ENCODE measurements at places on chromosomes 16 and 17.

- no peak for DNase-seq
Observed at GRCh38 chr17:48487221-48487620, 43.6 kb downstream of the HOXB1 start.

- peak; percentile 78 for DNase-seq
Observed at GRCh38 chr17:5418858-5419355, 555 bp downstream of the NUP88 start.

DNA sequence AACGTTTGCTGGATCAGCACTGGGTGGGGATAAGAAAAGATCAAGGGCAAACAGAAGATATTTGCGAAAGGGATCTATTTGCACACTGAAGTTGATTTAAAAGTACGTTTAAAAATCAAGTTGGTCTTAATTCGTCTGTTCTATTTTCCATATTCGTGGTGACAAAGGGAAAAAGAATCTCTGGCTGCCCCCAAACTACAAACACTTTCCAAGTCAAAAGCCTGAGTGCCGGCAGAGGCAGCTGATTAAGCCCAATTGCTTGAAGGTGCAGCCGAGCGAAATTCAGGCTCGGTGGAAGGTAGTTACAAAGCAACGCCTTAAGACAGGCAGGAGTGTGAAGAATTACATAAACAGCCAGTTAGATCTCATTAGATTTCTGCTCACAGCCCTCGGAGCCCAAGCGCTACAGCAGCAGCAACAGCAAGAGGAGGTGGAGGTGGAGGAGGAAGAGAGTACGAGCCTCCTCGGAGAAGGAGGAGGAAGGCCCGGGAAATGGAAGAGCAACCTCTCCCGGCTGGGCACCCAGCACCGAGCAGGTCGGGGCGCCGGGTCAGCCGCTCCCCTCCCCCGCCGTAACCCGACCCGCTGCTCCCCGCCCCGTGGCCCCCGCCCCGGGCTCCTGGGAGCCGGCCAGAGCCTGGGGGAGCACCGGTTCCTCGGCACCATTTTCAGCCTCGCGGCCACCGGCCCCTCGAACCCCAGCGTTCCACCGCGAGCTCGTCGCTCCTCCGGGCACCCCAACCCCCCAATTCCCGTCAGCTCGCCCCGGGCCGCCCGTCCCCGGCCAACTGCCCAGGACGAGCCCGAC, 890 bp downstream of the TOB1 start:
- DNase-seq, result no peak

GRCh38 chr17:69608808-69609472, 194.4 kb downstream of the MAP2K6 start:
- peak; percentile 69 for DNase-seq

GRCh38 chr16:65618931-65619330, 497.1 kb upstream of the CDH11 start:
- DNase-seq, result no peak

- DNase-seq, result no peak
Observed at GRCh38 chr17:56835264-56835585, 1.3 kb downstream of the DGKE start.

DNA sequence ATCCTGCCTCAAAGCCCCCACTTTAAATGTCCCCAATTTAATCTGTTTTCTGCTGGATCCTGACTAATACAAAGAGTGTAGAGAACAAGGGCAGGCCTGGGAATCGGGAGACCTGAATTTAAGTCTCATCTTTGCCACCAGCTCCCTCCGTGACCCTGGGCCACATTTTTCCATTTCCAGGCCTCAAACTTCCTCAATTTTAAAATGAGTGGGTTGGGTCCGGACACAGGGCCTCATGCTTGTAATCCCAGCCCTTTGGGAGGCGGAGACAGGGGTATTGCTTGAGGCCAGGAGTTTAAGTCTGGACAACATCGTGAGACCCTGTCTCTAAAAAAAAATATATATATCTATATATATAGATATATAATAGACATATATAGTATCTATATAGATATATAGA, 61.4 kb downstream of the SRL start:
- DNase-seq, result no peak

GRCh38 chr16:22864375-22864774, 50.4 kb downstream of the HS3ST2 start:
- DNase-seq, result no peak

GRCh38 chr16:21339941-21340340, 61.9 kb upstream of the CRYM start:
- no peak for DNase-seq

DNA sequence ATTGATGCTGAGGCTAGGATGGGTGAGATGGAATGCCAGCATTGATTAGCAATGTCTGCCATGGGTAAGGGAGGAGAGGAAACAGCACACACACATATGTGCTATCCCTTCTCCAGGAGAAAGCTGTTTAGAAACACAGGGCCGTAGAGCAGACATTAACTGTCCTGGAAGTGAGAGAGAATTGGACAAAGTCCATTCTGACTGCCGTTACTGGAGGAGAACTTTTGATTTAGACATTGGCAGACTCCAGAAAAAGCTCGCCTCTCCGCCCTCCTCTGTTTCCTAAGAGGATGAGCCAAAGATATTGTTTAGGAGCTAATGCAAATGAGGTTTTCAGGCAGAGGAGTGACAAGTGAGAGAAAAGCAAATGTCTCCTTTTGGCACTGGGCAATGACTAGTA, 237.0 kb downstream of the HAPSTR1 start:
- DNase-seq, result no peak

- no peak for DNase-seq
Observed at GRCh38 chr16:64950731-64951130, 171.1 kb downstream of the CDH11 start.

- DNase-seq, result no peak
Observed at GRCh38 chr16:15682105-15682570, 32.1 kb downstream of the NDE1 start.

DNA sequence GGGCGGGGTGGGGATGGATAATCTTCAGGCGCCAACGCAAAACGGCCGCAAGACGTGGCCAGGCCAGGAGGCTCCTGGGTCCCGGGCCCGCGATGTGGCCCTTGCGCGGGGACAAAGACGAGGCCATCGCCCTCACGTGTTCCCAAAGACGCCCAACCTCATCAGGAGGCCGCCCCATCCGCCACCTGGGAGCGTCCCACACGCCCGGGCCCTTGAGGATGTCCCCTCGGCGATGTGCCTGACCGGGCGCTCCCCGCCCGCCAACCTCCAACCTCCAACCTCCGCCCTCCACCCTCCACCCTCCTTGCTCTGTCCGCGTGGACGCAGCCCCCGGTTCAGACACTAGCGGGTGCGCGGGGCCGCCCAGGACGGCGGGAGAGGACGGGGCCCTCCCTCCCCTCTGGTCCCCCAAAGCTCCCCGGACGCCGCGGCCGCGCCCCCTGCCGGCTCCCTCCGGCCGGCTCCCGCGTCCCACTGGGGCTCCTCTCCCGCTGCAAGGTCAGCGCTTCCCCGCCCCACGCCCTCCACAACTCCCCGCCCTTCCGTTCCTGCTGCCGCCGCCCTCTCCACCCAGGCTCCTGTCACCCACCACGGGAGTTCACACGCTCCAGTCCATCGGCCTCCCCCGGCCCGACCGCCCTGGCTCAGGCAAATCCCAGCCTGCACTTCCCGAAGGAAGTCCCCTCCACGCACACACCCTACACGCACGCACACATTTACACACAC, 250.8 kb upstream of the RPL38 start:
- no peak for DNase-seq

- no peak for DNase-seq
Observed at GRCh38 chr17:30357476-30357875, 21.3 kb upstream of the CPD start.

DNA sequence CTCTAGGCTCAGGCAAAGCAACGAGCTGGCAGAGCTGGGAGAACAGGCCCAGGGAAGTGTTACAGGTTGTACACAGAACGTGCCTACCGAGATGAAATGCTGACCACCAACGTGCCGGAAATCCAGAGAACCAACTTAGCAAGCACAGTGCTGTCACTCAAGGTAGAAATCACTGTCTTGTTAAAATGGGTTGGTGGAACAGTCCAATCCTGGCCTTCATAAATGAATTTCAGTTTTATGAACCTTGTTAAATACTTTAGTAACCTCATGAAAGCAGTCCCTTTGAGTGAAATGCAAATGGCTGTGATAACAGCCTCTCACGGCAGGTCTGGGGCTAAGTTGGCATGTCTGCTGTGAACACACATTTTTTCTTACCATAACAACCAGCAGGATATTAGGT, 29.0 kb downstream of the ETV4 start:
- DNase-seq, result no peak

GRCh38 chr17:75603123-75603522, 15.5 kb downstream of the MYO15B start:
- no peak for DNase-seq

DNA sequence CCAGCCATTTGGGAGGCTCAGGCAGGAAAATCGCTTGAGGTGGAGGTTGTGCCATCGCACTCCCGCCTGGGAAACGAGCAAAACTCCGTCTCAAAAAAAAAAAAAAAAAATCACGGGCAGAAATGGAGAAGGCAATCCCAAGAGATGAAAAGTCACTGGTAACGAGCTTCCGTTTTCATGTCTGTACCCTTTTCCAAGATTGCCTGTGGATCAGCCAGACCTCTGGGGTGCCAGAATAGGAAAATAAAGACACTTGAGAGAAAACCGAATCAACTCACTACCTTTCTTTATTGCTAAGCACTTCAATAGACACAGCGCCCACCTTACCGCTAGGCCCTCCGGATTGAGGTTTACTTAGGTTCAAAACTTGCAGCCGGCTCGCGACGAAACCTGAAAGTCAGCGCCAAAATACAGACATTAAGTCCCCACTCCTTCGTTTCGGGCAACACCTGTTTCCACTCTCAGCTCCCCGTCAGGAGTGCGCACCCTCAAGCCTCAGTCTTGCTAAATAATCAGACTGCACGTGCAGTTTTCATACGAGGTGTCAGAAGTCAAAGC, 970 bp upstream of the TRAF7 start:
- DNase-seq, result no peak

DNA sequence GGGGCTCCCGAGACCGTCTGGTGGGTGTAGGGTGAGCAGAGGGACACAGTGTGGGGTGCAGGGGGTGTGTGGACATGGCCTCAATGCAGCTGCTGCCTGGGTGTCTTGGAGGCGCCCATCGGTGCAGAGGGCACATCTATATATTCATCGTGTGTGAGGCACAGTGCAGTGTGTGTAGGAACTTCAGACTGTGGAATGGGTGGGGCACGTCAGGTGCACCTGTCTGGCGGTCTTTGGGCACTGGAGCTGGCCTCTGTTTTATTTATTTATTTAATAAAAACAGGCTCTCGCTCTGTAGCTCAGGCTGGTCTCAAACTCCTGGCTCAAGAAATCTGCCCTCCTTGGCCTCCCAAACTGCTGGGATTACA, 16.8 kb downstream of the LASP1 start:
- no peak for DNase-seq

DNA sequence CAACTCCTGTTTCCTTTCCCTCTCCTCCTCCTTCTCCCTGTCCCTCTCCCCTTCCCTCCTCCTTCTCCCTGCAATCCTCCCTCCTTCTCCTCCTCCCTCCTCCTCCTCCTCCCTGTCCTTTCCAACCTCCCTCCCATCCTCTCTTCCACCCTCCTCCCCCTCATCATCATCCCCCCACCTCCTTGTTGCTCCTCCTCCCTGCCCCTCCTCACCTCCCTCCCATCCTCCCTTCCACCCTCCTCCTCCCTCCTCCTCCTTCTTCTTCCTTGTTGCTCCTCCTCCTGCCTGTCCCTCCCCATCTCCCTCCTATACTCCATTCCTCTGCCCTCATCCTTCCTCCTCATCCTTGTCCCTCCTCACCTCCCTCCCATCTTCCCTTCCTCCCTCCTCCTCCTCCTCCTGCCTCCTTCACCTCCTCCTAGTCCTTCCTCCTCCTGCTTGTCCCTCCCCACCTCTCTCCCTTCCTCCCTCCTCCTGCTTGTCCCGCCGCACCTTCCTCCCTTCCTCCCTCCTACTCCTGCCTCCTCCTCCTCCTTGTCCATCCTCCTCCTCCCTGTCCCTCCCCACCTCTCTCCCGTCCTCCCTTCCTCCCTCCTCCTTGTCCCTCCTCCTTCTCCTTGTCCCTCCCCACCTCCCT, 222.5 kb downstream of the IRF8 start:
- DNase-seq, result no peak

GRCh38 chr17:45222014-45222288, 266 bp downstream of the FMNL1 start:
- DNase-seq, result no peak

DNA sequence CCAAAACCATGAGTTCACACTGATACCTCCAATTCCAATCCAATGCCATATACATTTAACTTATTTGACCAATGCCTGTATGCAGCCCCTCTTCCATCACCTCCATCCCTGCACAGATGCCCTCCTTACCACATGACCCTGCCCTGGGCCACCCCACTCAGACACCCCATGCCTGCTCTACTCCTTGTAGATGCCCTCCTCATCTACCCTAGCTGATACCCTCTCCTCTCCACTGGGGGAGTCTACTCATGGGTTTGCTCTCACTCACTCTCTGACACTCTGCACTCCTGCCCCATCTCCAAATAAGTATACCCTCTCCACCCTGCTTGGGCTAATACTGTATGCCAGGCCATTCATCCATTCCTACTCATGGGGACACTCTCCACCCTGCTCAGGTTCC, 16.0 kb upstream of the CMTM4 start:
- no peak for DNase-seq

- DNase-seq, result no peak
Observed at GRCh38 chr16:56134790-56135189, 56.5 kb upstream of the GNAO1 start.

DNA sequence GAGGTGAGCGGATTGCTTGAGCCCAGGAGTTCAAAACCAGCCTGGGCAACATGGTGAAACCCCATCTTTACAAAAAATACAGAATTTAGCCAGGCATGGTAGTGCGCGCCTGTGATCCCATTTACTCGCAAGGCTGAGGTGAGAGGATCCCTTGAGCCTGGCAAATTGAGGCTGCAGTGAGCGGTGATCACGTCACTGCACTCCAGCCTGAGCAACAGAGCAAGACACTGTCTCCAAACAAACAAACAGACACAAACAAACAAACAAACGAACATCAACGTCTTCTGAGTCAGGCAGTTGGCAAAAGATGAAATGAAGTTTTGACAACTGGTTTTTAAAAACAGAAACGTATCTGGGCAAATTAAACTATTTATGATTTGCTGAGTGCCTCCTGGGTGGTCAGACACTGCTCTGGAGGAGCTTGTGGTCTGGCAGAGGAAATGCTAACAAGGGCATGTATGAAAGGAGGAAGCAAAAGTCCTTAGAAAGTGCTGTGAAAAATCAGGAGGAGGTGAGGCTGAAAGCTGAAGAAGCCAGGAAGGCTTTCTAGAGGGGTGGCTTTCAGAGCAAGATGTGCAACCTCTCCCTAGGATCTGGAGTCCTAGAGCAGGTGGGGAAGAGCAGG, 10.2 kb upstream of the KRT20 start:
- DNase-seq, result no peak

GRCh38 chr17:35708951-35709350, 22.5 kb upstream of the RASL10B start:
- DNase-seq, result no peak

GRCh38 chr16:27819881-27820610, 243.5 kb downstream of the GSG1L start:
- no peak for DNase-seq

GRCh38 chr17:21298056-21298982, 13.8 kb downstream of the MAP2K3 start:
- no peak for DNase-seq
